ENCODE measurements at places on chromosomes 6 and 20.

- DNase-seq: peak; percentile 96
Measured at GRCh38 chr20:46174469-46175126, 56.5 kb downstream of the CD40 start.

DNA sequence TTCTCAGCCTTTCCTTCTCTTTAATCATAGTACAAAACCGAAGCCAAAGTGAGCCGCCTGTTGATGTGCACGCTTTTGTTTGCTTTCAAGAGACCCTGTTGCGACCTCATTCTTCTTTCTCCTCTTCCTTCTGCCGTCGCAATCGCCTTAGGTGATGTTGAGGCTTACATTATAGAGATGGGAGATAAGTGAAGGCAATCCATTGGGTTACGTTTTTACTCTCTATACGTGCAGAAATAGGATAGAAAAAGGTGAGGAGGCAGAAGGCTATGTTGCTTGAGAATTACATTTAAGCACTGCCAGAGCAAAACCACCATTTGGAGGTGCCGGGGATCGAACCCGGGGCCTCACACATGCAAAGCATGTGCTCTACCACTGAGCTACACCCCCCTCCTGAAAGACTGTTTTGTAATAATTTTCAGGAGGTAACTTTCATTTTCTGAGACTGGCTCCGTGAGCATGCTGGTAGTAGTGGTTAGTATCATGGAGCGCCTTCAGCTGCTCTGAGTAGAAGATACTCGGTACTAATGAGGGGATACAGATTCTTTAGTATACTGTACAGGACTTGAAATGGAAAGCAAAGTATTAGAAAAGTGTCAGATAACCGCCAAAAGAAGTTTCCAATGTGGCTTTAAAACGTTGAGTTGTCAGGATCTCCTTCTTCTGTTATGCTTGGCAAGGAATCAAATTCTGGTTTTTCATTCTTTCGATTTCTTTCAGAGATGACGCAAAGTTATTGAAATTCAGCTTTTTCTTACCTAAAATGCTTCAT is 165.6 kb downstream of the TRIM27 start:
- peak; percentile 41 for DNase-seq

- peak; percentile 70 for DNase-seq
Measured at GRCh38 chr6:141326426-141326825, 806.3 kb upstream of the GJE1 start.

- peak; percentile 30 for DNase-seq
Measured at GRCh38 chr20:5000263-5001173, 792 bp downstream of the SLC23A2 start.

DNA sequence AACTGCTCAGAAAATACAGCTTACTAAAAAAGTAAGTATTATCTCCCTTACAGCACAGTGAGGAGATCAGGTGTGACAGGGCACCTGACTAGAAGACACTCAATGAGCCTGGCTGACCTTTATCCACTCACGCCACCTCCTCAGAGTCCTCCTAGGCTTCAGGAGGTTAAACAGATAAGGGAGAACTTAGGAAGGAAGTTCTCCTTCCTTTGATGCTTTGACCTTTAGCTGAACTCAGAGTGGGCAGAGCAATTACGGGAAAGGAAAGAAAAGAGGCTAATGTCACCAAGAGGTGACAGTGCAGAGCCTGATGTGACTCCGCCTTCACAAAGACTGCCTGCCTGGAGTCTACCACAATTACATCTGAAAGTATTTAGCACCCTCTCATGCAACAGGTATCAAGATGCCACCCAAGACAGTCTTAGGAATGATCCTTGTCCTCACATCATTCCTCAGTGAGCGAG is 36.7 kb downstream of the MAN1A1 start:
- DNase-seq: no peak

GRCh38 chr6:68724060-68724459 is 89.0 kb downstream of the ADGRB3 start:
- DNase-seq: no peak

GRCh38 chr6:85065831-85066230 is 301.4 kb upstream of the TBX18 start:
- DNase-seq: no peak

DNA sequence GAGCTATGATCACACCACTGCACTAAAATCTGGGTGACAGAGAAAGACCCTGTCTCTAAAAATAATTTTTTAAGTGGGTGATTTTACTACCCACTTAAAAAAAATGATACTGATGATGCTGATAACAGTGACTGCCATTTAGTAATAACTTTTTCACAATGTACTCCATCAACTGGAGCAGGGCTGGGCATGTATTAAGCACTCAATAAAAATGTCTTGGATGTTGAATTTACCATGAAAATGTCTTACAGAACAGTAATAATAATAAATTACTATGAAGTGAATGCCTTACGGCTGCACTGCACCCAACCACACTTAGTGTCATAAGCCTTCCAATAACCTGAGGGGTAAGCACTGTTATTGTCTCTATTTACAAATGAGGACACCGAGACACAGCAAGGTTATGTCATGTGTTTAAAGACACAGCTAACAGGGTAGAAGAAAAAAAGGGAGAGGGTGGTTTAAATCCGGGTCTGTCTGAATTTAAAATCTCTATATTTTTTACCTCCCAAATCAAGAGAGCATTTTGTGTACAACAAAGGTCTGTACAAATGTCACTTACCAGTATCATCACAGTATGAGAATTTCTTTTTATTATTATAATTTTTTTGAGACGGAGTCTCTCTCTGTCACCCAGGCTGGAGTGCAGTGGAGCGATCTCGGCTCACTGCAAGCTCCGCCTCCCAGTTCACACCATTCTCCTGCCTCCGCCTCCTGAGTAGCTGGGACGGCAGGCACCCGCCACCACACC is 21.5 kb downstream of the RIMS4 start:
- no peak for DNase-seq

GRCh38 chr6:130262008-130262407 is 39.3 kb upstream of the SAMD3 start:
- no peak for DNase-seq

- DNase-seq: no peak
Measured at GRCh38 chr6:64715624-64716023, 991.4 kb downstream of the EYS start.

DNA sequence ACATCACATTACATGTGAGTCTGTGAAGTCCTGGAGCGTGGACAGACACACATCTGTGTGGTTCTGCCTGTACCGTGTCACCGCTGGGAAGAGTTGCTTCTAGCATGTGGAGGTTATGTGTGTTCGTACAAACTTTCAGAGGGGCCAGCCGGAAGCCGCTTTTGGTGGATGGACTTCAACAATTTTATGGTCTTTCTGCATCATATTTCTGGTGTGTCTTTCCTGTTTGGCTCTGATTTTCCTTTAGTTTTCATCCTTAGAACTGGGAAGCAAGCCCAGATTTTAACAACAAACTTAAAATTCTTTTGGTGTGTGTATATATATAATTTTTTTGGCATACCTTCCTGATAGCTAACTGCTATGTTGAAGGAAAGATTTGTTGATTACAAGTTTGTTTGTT is 71.2 kb downstream of the TIAM2 start:
- DNase-seq: no peak

DNA sequence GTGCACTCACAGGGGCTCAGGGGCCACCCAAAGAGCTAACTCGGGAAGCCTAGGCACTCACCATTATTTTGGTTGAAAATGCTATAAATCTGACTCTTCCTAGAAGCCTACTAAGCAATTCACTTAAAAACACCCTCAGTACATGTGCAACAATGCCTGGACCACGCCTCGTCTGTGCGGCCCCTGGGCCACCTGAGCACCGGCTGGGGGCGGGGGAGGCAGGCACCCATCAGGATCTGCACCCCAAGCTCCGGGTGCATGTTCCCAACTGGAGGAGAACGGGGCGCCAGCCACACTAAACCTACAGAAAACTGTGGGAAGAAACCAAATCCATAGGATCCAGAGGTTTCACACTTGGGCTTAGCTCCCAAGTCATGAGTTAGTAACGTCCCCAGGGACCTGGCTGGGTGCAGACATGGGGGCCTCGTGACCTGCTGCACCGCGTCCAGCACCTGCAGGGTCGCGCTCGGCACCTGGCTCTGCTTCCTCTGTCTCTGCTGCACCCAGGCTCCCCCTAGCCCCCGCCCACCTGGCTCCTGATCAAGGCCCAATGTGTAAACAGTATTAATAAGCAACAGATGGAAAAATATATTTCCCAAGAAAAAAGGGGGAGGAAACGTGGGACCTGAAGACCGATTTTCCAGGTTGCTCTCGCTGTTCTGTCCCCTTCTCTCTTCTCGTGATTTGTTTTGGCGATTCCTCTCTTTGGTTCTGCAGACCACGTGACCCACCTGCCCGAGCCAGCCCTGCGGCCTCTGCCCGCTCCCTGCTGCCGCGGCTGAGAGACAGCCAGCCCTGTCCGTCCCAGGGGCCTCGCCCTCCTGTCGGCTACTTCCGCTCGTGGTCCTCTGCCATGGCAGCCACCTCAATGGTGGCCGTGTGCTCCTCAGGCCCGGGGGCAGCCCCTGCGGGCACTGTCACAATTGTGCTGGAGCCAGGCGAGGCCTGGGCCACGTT is 15.5 kb upstream of the HELZ2 start:
- DNase-seq: no peak

- no peak for DNase-seq
Measured at GRCh38 chr20:20747298-20747697, 34.9 kb upstream of the RALGAPA2 start.

DNA sequence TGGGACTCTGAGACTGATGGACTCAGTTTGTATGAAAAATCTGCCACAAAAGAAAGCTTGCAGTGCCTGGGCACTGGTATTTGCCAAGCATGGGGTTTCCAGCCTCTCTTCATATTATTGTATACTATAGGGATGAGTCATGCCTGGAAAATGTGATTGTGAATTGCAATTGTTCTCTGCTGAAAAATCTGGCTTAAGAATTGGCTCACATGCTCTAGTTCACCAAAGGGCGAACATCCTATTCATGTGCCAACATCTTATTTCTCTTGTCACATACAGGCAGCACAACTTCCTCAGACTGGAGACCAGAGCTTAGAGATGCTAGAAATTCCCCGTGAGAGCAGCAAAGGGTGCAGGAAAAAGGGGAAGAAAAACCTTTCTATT is 103.6 kb upstream of the KCNK16 start:
- peak; percentile 76 for DNase-seq

DNA sequence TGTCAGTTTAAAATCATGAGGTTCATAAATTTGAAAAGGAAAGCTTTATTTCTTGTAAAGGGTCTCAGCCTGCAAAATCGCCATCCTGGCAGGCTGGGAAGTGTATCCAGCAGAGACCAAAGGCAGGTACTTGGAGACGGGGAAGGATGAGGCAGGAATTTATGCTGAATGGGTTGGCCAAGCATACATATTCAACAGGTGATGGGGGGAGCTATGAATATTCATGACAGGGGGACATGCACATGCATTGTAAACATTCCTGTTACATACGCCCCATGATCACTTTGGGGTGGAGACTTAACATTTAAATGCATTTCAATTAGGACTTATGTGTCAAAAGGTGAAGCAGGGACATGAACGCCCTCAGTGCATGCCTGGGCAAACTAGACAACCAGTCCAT is 9.8 kb upstream of the SLC22A1 start:
- no peak for DNase-seq

GRCh38 chr20:59063358-59064213 is 21.0 kb upstream of the PRELID3B start:
- peak; percentile 94 for DNase-seq

- no peak for DNase-seq
Measured at GRCh38 chr6:42025845-42026243, 24.5 kb upstream of the TAF8 start.

GRCh38 chr20:50149481-50150254 is 3.9 kb downstream of the PEDS1 start:
- no peak for DNase-seq

GRCh38 chr6:133179481-133179880 is 61.7 kb upstream of the EYA4 start:
- DNase-seq: no peak

DNA sequence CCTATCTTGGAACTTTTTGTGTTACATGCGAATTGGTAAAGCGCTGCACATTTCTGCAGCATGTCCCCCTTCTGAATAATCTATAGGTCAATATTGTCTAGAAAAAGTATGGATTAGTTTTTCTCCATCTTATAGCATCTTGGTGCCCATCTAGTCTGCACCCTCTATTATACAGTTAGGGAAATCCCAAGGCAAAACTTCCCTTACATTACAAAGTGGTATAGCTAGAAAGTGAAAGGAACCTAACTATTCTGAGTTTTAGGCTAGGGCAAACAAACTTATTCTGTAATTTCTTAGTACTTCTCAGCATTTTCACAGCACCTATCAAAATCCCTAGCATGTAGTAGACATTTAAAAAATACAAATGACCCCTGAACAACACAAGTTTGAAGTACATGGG is 133.5 kb upstream of the CCDC28A start:
- no peak for DNase-seq

GRCh38 chr6:128388380-128388779 is 132.0 kb downstream of the PTPRK start:
- DNase-seq: no peak

- no peak for DNase-seq
Measured at GRCh38 chr6:103001724-103002123, 1608.2 kb downstream of the GRIK2 start.

DNA sequence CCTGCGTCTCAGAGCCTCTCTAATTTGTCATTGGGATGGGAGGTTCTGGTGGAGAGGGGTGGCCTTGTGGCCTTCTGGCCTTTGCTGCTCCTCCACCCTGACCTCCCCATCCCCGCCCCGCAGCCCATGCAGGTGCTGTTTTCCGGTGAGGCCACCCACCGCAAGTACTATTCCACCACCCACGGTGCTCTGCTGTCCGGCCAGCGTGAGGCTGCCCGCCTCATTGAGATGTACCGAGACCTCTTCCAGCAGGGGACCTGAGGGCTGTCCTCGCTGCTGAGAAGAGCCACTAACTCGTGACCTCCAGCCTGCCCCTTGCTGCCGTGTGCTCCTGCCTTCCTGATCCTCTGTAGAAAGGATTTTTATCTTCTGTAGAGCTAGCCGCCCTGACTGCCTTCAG is 171.8 kb upstream of the RNF24 start:
- DNase-seq: no peak

DNA sequence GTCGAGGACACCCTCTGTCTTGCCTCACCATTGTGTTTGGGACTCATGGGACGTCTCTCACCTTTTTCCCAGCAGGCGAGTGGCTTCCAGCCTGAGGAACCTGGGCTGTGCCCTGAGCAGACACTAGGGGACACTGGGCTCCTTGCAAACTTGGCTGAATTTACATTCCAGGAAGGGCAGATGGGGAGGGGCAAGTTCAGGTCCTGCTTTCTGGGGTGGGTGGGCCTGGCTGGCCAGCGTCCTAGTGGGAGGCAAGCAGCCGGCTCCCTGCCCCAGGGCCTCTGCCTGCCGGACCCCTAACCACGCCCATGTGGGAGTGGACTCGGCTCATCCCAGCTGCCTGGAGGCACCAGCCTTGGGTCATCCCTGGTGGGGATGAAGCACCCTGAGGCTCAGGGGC is 48.2 kb upstream of the MLN start:
- no peak for DNase-seq

DNA sequence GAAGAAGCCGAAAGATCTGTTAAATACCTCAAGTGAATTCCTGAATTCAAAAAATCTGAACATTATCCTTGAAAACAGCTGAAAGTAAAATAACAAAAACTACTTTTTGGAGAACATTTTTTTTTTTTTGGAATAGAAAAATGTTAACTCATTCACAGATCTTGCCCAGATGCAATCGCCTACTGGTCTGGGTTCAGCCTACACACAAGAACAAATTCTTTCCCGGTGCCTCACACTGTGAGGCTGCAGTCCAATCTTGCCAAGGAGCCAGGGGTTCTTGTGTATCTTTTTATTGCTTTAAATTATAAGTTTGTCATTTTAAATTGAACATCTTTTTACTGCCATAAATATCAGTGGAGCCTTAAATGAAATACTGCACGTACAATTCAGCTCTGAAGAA is 41.2 kb upstream of the TMEM200A start:
- peak; percentile 20 for DNase-seq

- no peak for DNase-seq
Measured at GRCh38 chr20:21303872-21304586, 898 bp downstream of the XRN2 start.

- peak; percentile 23 for DNase-seq
Measured at GRCh38 chr6:128208078-128208477, 307.2 kb upstream of the THEMIS start.
